Activated CD4-positive, alpha-beta memory T cell treated with anti-CD3 and anti-CD28 coated beads for 36 hours (primary cell): ENCODE measurements at places on chromosomes 2 and 18.
A peak's percentile ranks its signal among the peaks of the same experiment; 100 is the strongest.

GRCh38 chr2:38600242-38600891, 2.4 kb downstream of the HNRNPLL start:
- peak overlapping the region; percentile 92 for H3K4me3 ChIP-seq
- H3K27ac ChIP-seq: peak overlapping the region; percentile 90
- H3K27me3 ChIP-seq: no peaks in the 10 kb centered on the region
- peaks cover 47% of the 10 kb centered on the region for H3K4me1 ChIP-seq
- H3K36me3 ChIP-seq: peaks cover 45% of the 10 kb centered on the region

DNA sequence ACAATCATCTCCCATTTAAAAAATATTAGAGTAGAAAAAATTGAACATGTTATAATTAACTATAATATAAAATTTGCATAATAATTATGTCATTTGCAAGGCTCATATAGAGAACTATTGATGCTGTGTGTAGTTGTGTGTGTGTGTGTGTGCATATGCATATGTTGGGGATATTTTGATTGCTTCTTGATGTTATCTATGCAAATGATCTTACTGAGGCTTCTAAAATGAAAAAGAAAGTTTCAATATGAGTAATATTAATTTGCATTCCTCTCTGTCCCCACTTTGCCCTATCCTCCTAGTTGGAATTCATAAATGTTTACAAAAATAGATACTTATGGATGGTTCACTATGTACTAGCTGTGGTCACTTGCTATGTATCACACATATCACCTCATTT, 523.3 kb downstream of the TRIB2 start:
- no peaks in the 10 kb centered on the region for H3K4me1 ChIP-seq
- DNase-seq: no peak
- H3K27ac ChIP-seq: no peak overlapping the region
- H3K36me3 ChIP-seq: no peaks in the 10 kb centered on the region
- no peak overlapping the region for H3K4me3 ChIP-seq

GRCh38 chr2:70750320-70750719, 17.7 kb downstream of the ADD2 start:
- H3K36me3 ChIP-seq: no peaks in the 10 kb centered on the region
- no peak overlapping the region for H3K4me3 ChIP-seq
- no peak overlapping the region for H3K27ac ChIP-seq
- no peaks in the 10 kb centered on the region for H3K4me1 ChIP-seq
- H3K27me3 ChIP-seq: peaks cover 12% of the 10 kb centered on the region

DNA sequence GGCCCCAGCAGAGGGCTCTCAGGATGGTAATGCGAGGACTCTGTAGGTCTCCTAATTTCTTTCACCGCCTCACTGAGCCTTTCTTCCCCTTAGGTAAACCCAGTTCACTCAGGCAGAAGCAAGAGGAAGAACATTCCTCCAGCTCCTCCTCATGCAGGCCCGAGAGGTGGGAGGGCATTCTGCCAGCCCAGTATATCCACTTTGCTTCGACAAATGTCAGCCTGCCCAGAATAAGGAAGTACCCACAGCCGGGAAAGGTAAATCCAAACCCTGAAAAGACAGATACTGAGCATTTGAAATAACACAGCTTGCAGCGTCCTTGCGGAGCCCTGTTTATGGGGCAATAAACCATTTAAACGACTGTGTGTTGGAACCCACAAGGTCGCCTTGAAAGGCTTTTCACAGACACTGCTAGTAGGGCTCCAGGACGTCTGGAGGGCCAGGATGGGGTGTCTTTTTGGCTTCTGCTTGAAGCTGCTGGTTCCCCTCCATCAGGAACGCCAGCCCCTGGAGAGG, 63.0 kb upstream of the STPG4 start:
- H3K4me1 ChIP-seq: no peaks in the 10 kb centered on the region
- peaks cover 7% of the 10 kb centered on the region for H3K27me3 ChIP-seq
- H3K4me3 ChIP-seq: no peak overlapping the region
- no peak overlapping the region for H3K27ac ChIP-seq

- peak overlapping the region; percentile 69 for H3K27ac ChIP-seq
- H3K4me3 ChIP-seq: no peak overlapping the region
- no peaks in the 10 kb centered on the region for H3K27me3 ChIP-seq
- peak; percentile 60 for DNase-seq
- H3K36me3 ChIP-seq: peaks cover 20% of the 10 kb centered on the region
These were observed 59.7 kb downstream of the MAP4K3 start for GRCh38 chr2:39377226-39377939.
